ENCODE measurements at places on chromosomes 4 and X.
A peak's percentile ranks its signal among the peaks of the same experiment; 100 is the strongest.

GRCh38 chr4:54879576-54879975 is 221.8 kb downstream of the KIT start:
- DNase-seq: peak; percentile 5

DNA sequence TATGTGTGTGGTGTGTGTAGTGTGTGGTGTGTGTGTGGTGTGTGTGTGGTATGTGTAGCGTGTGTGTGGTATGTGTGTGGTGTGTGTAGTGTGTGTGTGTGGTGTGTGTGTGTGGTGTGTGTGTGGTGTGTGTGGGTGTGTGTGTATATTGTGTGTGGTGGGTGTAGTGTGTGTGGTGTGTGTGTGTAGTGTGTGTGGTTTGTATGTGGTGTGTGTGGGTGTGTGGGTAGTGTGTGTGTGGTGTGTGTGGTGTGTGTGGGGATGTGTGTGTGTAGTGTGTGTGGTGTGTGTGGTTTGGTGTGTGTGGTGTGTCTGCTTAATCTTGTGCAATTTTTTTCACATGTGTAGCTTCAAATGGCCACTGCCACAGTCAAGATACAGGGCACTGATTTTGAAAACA is 94.5 kb downstream of the CPZ start:
- DNase-seq: no peak

DNA sequence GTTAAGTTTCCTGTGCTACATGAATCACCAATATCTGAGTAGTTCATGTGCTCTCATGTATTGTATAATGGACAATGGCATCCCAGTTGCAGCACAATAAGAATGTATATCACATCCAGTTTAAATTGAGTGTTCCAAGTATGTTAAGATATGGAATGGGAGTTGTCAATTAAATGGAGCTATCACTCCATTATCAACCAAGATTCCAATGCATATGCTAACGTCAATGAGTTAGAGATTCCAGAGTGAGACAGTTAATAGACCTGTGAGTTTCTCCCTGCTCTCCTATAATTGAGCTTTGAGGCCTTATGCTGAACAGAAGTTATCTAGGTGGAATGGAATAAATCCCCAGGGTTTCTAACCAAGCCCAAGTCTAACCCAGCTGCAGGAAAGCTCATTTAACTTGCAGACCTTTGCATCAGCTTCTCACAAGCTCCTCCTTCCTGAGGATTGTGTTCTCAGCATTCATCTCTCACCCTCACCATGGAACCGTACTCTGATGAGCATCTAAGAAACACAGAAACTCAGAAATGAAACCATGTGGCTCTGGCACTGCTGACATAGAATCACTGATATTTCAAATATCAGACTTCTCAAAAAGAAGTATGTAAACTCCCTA is 84.8 kb downstream of the TIGD2 start:
- no peak for DNase-seq

DNA sequence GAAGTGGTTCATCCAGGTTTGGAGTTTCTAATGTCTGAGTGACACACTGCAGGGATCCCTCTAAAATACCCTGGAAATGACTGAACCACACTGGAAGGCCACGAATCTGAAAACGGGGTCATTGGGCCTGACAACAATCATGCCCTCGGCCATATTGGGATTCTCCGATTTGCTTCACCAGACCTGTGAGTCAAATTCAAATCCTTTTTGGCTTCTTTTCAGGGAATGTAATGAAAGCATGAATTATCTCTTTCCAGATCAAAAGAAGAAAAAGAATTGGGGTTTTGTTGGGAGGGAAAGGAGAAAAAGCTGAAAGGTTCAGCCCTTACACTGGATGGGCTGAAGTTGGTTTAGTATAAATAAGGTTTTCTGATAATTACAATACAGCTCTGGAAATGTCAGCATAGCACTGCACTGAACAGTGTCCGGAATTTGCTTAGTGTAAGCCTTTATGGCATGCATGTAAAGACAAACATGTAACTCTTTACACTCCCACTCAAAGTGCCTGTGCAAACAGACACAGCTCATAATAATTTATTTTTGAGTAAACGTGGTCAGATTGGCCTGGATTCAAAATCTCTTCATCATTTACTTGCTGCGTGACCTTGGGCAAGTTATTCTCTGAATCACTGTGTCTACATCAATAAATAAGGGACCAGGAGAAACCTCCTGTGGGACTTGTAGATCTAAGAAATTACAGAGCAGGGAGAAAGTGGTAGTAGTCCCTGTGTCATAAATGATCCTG is 21.4 kb downstream of the CT47C1 start:
- DNase-seq: no peak

DNA sequence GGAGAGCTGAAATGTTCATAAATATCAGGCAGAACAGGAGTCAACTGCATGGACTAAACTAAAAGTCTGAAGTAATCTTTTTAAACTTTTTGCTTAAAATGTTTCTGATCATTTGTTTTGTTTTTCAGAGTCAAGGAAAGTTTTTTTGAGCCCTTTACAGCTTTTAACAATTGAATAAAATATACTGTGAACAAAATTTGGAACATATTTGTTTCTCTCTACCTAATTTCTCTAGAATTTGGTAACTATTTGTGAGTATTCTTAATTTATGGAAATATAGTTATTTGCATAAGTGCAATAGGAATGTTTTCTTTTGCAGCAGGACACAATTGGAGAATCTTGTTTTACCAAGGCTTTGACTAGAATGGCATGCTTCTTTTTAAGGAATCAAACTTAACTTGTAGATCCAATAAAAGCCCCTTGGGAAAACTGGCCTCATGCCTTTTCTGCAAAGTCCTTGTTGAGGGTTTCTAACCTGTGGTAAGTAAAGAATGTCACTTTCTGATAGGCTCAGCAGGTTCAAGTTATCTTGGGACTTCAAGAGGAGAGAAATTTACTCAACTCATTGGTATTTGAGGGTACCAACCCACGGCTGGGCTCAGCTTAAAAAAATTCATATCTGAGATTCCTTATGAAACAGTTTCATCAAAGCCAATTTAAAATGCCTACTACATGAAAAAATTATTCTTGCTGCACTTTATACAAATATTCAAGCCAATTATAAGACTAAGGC is 91.5 kb downstream of the UPRT start:
- no peak for DNase-seq

GRCh38 chr4:18894928-18895327 is 873.4 kb upstream of the LCORL start:
- DNase-seq: no peak

GRCh38 chr4:100287534-100287933 is 97.3 kb upstream of the DDIT4L start:
- DNase-seq: no peak

- DNase-seq: no peak
Measured at GRCh38 chr4:139973616-139974015, 180.4 kb downstream of the MAML3 start.

GRCh38 chr4:185781555-185782215 is 30.3 kb downstream of the SORBS2 start:
- DNase-seq: no peak

GRCh38 chr4:111209706-111210105 is 586.8 kb upstream of the PITX2 start:
- no peak for DNase-seq

- DNase-seq: no peak
Measured at GRCh38 chrX:31603411-31604120, 531.7 kb upstream of the FTHL17 start.

DNA sequence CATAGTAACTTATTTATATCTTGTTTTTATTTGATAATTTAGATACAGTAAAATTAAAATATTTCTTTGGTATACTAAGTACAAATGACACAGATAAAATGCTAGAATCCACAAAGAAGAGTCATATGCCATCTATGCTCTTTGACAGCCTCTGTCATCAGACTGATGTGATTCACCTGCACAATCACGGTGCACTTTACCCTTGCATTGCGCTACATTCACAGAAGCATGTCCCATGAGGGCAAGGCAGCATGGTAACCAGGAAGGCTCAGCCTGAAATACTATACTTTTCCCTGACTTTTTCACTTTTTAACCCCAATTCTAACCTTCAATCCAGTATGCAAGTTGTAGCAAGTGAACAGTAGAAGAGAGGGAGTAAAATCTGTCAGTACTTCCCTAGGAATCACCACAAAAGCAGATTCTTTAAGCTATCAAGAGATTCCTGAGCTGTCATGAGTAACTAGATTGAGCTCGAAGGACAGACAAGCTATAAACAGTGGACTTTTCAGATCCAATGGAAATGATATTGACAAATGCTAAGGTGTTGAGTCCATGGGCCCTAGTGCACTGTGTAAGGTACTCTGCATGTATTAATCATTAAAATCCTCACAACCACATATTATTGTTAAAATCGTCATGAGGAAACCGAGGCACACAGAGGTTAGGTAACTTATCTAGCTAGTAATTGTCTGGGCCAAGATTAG is 14.2 kb downstream of the SEC24D start:
- DNase-seq: no peak

- DNase-seq: no peak
Measured at GRCh38 chrX:42128587-42128986, 205.2 kb upstream of the CASK start.

DNA sequence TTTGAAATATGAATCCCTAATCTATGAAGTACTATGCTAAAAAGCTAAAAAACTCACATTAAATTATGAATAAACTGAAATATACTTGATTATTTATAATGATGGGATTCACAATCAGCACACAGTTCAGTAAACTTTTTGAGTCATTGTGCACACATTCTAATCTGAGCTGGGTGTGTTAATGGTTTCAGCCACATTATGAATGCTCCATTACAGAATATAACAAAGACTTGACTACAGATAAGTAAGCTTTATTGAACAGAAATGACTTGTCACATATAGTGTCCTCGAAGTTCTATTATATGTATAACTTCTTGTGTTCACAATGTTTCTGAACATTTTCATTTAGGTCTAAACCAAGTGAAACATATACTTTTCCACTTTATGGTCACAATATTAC is 1649.9 kb upstream of the IGFBP7 start:
- no peak for DNase-seq

- DNase-seq: no peak
Measured at GRCh38 chrX:42988700-42989099, 210.7 kb upstream of the PPP1R2C start.

GRCh38 chr4:8495803-8496202 is 55.2 kb downstream of the TRMT44 start:
- no peak for DNase-seq

DNA sequence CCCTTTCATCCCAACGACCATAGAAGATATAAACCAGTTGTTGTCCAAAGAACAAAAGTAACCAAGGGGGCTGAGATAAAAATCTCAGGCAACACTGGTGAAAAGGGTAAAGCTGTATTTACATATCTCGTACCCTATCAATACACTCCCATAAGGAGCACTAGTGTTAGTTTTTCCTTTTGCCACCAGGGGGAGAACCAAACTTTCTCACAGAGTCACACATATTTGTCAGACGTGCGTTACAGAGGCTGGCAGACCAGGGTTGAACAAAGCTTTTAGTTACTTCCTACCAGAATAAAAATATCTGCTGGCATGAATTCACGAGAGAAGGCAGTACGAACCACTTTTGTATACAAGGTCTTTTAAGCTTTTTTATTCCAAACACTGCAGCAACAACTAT is 88.3 kb downstream of the AMELX start:
- DNase-seq: no peak

DNA sequence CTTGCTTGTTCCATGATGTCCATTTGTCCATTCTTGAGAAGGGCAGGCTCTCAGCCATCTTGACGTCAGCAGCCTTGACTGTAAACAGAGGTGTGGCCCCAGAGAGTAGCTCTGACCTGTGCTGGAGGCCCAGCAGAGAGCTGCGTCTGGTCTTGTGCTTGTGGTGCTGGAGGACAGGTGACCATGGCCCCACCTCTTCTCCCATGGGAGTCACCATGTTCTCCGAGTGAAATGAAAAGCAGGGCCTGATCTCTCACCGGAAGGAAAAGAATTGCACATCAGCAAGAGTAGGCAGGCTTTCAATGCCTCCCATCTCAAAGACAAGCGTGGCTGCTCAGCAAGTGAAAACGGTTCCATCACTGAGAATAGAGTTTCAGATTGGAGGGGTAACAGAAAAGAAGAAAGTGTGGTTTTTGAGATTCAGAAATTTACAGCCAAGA is 11.5 kb downstream of the PARM1 start:
- no peak for DNase-seq

DNA sequence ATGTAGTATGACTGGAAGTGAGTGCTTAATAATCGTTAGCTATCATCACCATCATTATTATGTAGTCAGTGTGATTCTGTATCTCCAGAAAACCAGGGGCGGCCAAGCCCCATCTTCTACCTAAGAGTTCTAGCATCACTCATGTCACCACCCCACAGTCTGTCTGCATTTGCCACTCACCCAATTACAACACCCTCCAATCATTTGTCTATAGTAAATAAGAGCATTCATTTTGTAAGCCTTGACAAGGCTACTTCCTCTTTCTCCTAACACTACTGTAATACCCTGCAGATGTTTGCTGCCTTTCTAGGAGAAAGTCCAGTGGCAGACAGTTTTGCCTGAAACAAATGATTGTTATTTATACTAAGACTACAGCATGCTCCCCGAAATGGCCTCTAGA is 15.8 kb upstream of the IL21 start:
- no peak for DNase-seq
